Lower leg skin (tissue), 4 donors: ENCODE measurements at places on chromosomes 16 and 17. TPM values are rescaled to one million over a fixed set of nuclear protein-coding genes. Genes with fewer than 3 reads are reported as not detected.

Gene CIITA
- total RNA-seq: 14.0 TPM

Gene KIF18B
- total RNA-seq: 1.9 TPM

Gene CMTM2
- total RNA-seq: not detected

Gene CCL3
- total RNA-seq: not detected

Gene OR1F1
- not detected for total RNA-seq

Gene RSKR
- 8.7 TPM for total RNA-seq

Gene FHOD1
- 6.3 TPM for total RNA-seq

Gene MYH13
- not detected for total RNA-seq

Gene SKAP1
- total RNA-seq: not detected

Gene P2RX1
- 1.4 TPM for total RNA-seq

Gene PHB1
- total RNA-seq: 79.0 TPM

Gene CLEC18C
- not detected for total RNA-seq

Gene NKD1
- total RNA-seq: 7.3 TPM

Gene ABCC6
- 2.1 TPM for total RNA-seq

Gene SPATA22
- total RNA-seq: 1.6 TPM

Gene EXOC3L1
- 0.95 TPM for total RNA-seq

Gene MARF1
- total RNA-seq: 37.4 TPM

Gene CX3CL1
- total RNA-seq: 31.9 TPM

Gene CD7
- 0.45 TPM for total RNA-seq

Gene MLST8
- 60.4 TPM for total RNA-seq

Gene CDH11
- 37.7 TPM for total RNA-seq

Gene TTLL6
- total RNA-seq: not detected

Gene CA4
- 2.1 TPM for total RNA-seq

Gene FBXO39
- 0.42 TPM for total RNA-seq

Gene KCNH6
- total RNA-seq: not detected

Gene DNAH17
- total RNA-seq: 15.4 TPM

Gene ALOX15B
- total RNA-seq: 13.9 TPM

Gene USP43
- total RNA-seq: 4.4 TPM

Gene MPP2
- 3.3 TPM for total RNA-seq

Gene CRHR1
- 1.3 TPM for total RNA-seq

Gene DPEP2NB
- not detected for total RNA-seq

Gene DBNDD1
- total RNA-seq: 7.0 TPM

Gene DNAH2
- total RNA-seq: not detected

Gene C17orf78
- total RNA-seq: not detected
